ENCODE measurements at places on chromosomes 3 and 15.
A peak's percentile ranks its signal among the peaks of the same experiment; 100 is the strongest.

DNA sequence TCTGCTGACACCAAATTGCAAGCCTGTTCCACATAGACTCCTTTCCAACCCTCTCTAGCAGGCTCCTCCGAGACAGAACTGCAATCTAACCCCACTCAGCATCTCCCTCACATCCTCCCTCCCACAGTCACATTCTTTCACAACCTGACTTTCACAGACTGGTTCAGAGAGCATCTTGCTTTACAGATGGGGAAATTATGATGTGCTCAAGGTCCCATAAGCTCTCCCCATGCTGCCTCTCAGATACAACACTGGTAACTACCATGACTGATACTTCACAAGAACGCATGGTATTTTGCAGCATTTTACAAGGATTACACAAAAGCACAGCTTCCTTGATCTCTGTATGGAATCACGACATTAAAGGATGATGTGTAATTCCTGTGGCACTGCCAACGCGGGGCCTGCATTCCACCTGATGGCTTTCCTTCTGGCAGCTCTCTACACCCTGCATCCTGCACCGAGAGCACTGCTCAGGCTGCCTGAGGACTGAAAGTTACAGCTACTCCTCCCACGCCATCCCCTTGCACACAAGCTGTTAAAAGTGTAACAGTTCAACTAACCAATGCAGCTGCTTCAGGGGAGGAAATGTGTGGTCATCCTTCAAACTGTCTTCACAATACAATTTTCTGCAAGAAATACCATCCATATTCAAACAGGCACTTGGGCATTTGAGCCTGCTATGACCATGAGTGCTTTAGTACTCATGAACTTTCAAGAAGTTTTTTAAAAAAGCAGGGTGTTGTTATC, 27.6 kb downstream of the TBC1D2B start:
- peak; percentile 55 for DNase-seq

DNA sequence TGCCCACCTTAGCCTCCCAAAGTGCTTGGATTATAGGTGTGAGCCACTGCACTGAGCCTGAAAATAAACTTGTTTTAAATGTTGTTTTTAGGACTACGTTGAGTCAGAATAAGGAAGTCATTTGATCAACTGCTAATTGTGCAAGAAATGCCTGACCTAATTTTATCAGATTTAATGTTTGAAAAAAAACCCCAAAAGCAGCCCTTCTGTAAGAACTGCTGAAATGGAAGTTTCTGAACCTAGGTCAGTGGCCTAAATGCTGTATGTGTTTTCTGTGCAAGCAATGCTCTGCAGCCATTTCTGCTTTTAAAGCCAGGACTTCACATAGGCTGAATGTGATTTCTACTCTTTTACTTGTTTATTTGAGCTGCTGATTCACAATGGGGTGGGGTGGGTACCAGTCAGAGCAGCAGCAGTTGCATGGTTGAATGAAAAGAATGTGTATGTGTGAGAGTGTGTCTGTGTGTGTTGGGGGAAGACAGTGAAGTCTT, 6.6 kb downstream of the GPX1 start:
- DNase-seq: no peak

DNA sequence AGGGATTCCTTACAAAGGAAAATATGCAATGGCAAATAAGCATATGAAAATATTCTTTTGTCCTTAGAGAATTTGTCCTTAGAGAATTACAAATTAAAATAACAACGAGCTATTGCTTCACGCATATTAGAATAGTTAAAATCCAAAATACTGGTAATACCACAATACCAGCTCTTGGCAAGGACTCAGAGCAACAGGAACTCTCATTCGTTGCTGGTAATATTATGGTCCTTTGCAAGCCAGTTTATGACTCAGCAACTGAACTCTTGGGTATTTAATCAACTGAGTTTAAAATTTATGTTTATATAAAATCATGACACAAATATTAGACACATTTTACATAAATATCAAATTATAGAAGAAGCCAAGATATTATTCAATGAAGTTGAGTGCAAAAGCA, 1730.4 kb downstream of the SI start:
- no peak for DNase-seq

- DNase-seq: no peak
These were observed 2.9 kb downstream of the PLEKHO2 start for GRCh38 chr15:64844576-64845145.

DNA sequence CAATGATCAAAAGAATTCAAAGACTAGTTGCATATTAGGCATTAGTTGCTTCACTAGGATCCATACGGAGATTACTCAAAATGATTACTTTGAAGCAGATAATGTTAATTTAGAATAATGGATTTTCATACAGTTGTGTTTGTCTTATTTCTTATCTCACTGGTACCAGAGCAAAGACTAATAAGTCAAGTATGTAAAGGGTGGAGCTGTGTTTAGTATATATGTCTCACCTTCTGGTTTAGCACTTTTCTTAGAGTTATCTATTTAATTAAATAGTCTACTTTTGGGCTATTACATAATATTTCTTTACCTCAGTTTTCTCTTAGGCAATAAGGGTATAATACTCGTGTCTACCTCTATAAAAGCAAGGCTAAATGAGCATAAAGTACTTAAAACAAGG, 18.8 kb downstream of the TMEM207 start:
- DNase-seq: no peak

GRCh38 chr15:44792715-44793114, 56.4 kb downstream of the TRIM69 start:
- DNase-seq: no peak

DNA sequence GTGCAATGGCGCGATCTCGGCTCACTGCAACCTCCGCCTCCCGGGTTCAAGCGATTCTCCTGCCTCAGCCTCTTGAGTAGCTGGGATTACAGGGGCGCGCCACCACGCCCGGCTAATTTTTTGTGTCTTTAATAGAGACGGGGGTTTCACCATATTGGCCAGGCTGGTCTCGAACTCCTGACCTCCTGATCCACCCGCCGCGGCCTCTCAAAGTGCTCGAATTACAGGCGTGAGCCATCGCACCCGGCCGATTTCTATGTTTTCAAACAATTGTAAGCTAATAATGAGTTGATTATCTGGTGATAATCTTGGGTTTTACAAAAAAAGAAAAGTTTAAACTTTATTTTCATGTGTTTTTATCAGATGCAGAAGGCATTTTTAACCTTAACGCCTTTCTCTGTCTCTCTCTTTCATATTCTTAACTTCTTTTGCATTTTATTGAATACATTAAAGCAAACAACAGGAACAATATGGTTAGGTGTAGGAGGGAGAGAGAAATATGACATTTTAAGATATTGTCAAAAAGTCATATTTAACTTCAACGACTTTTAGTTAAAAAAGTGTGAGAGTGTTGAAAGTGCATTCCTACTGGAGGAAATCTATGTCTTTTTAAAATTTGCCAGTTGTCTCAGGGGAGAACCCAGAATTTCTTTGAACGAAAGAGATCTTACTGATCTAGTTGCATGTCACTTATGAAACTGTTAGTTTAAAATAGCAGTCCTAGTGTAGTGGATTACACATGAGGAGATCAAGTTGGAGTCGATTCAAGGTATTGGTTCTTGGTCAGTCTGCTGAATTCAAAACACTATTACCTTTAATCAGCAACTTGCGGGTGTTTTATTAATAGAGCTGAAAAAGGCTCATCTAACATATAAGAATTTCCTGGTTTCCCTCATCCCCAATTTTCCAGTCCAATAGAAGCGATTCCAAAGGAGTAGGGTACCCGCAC, 3.4 kb upstream of the MEIS2 start:
- DNase-seq: no peak

- DNase-seq: no peak
These were observed 4.3 kb upstream of the LTF start for GRCh38 chr3:46468753-46469600.

- DNase-seq: no peak
These were observed 8.1 kb upstream of the MINDY4B start for GRCh38 chr3:150913133-150913922.

DNA sequence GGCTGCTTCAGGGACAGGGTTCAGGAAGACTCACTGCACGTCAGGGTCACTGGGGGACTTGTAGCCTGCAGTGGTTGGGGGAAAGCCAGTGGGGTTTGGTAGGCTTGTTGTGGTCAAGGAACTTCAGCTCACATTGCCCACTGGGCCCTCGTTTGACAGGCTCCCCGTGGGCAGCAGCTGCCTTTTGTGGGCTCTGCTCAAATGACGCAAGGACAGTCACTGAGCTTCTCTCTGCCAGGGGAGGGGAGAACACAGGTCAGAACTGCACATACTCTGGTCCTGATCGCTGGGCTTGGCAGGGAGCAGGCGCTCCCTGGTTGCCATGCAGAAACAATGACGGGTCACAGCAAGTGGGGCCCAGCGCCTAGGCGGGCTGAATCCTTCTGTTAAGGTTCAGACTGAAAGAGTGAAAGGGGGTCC, 45.5 kb downstream of the FAM174B start:
- DNase-seq: no peak

GRCh38 chr3:1251282-1252060, 158.6 kb downstream of the CNTN6 start:
- no peak for DNase-seq

- no peak for DNase-seq
These were observed 124.7 kb upstream of the RAD18 start for GRCh38 chr3:9087831-9088413.

DNA sequence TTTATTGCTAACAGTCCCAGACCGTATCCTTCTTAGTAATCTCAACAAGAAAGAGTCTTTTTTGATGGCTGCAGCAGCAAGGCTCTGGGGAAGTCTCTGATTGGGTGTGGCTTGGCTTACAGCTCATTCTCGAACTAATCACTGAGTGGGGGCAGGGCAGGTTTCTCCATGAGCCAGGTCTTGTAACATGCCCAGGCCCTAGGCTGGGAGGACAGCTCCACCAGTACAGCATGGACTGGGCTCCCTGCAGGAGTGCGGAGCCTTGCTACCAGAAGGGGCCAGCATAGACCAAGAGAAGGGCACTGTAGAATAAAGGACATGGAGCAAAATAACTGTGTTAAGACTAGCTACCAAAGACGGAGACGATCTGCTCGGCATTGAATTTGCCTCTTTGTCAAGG, 7.2 kb downstream of the CD276 start:
- no peak for DNase-seq

- DNase-seq: no peak
These were observed 4.9 kb upstream of the IQCF1 start for GRCh38 chr3:51908026-51908425.
